CD4-positive, alpha-beta T cell treated with Interleukin-12 subunit alpha and Interleukin-12 subunit beta, for 1 hour (primary cell): ENCODE measurements at places on chromosomes 7 and 10.

- peak; percentile 14 for DNase-seq
These were observed 147.5 kb downstream of the RTKN2 start for GRCh38 chr10:62121187-62121530.

GRCh38 chr7:128891942-128892269, 18.6 kb downstream of the KCP start:
- DNase-seq, result no peak

DNA sequence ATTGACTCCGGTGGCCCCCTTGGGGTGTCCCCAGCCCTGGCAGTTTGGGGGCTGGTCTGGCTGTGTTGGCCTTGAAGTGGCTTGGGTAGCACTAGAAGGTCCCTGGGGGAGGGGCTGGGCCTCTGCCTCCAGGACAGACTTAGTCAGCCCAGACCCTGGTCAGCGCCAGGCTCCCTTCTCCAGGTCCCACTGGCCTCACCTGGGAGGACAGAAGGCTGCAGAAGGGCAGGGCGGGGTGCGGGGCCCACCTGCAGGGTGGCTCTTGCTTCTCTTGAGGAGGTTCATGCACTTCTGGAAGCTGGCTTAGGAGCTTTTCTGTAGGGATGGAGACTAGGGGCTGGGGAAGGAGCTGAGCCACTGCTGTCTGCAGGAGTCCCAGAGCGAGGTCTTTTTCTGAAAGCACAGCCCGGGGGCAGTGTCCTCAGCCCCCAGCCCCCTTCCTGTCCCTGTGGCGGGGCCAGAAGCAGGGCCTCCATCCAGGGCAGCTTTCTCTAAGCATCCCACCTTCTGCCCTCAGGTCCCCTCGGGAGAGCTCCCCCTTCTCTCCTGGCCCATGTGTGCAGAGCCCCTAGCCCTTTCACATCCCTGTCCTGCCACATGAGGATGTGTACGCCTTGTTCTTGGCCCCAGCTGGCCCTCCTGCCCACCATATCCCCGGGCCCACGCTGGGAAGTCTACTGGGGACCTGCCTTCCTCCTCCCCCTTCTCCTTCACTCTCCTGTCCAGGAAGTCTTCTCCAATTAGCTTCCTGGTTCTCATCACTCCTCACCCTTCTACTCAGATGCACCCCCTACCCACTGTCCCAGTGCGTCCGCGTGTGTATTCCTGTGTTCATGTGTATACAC, 11.0 kb downstream of the TBATA start:
- no peak for DNase-seq

GRCh38 chr10:8758029-8758428, 703.5 kb downstream of the GATA3 start:
- no peak for DNase-seq

DNA sequence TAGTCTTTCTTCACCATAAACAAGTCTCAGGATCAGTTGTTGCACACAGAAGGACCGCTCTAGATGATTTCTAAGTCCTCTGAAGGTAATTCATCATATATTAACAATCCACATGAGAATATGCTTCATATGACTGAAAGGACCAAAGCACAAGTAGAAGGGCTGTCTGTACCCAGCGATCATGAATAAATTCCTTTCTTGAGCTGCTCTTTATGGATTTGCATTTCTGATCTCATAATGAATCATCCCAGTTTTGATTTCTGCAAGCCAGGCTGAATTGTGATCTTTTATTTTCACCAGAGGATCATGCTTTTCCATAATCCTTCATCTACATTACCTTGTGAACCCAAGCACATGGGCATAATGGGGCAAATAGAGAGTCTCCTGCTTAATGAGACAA, 675.6 kb downstream of the MAGI2 start:
- DNase-seq, result no peak

GRCh38 chr10:105128111-105128510, 487.0 kb downstream of the SORCS3 start:
- no peak for DNase-seq

DNA sequence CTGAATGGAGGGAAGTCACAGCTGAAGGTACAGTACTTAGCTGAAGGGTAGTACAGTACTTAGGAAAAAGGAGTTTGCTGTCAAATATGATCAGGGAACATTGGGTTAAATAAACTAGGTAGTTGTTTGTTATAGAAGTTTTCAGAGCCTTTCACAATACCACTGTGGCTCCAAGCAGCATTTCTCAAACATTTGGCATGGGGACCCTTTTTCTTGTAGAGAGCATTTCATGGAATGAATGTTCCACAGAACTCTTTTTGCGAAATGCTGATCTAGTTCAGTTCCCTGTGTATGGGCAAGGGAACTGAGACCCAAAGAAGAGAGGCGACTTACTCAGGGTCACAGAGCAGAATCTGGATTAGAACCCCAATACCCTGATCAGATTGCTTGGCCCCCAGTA, 31.5 kb upstream of the DDX50 start:
- no peak for DNase-seq

DNA sequence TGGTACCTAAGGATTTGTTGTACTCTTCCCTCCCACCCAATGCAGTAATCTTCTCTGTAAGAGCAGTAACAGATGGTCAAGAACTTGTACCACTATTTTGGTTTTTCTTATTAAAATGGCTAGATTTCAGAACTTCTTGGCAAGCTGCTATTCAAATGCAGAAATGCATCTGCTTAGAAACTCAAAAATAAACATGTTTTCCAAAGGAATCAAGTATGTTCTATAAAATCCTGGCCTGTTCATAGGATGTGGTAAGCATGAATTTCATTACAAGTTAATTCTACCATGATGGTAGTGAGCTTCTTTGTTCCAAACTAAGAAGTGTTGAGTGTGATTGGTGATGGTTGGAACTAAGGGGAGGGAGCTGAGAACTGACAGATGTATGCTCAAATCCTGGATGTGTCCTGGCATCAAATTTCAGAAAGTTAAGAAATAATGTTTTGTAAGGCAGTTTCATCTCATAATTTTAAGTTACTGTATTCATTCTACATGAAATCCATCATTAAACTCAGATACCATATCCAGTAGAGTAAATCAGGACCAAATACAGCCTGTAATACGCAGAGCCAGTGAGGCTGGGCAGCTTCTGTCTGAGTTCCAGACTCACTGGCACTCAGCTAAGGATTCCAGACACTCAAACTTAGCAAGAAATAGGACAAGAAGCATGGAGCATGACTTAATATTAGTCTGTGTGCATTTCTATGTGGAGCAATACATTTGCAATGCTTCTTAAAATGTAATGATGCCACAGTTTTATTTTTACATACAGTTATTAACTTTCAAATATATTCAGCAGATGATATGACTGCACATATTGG, 119.6 kb downstream of the TES start:
- no peak for DNase-seq

DNA sequence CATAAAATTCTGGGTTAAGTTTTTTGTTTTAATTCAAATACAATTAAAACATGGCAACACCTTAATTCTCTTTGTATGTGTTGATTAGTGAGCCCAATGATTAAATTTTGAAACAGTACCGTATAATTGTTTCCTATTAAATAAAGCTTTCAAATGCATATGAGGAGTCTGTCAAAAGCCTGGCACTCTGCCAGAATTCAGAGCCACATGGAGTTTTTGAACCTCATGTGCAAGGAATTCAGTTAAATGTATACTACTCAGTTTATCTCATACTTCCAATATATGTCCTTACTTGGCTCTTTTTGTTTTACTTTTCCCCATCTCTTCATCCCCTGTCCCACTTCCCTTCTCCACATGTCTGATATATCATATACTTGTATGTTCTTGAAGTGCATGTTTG, 165.6 kb upstream of the FAM3C start:
- no peak for DNase-seq

DNA sequence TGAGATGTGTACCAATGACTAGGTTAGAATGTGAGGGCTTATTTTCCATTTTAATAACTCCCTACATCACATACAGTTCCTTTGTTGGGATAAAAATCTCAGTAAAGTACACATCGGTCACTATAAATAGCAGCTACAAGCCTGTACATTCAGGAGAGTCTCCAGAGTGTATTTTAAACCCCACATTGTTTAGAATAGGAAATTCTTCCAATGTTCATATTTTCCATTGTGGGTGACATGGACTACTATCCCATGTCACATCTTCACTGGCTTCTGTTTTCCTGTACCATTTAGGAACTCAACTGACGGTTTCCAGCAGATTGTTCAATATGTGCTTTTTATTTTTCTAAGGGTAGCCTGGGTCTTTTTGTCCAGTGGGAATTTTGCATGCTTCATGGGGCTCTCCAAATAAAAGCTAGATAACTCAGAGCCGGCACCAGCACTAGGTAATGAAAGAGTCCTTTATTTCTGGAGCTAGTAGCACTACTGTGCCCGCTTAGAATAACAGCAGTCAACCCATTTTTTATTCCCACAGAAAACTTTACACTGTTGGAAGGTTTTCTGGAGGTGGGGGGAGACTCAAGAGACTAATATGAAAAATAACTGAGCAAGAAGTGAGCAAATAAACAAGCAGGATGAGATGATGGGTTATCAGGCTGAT, 100.5 kb downstream of the CALD1 start:
- DNase-seq, result no peak

DNA sequence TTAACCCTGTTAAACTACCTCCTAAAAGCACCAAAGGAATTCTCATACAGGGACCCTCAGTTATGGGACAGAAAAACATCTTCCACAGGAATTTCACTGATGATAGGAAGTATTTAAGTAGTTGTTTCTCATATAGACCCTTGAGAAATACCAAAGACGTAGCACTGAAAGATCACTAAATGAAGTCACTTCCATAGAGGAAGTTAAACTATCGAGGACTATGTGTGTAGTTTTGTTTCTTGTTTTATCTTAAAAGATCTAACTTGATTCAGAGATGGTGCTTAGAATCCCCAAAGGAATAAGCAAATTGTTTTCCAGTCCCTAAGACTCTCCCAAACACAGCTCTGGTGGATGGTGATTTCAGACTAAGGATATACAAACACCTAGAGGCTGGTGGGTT, 94.8 kb upstream of the AFAP1L2 start:
- no peak for DNase-seq

DNA sequence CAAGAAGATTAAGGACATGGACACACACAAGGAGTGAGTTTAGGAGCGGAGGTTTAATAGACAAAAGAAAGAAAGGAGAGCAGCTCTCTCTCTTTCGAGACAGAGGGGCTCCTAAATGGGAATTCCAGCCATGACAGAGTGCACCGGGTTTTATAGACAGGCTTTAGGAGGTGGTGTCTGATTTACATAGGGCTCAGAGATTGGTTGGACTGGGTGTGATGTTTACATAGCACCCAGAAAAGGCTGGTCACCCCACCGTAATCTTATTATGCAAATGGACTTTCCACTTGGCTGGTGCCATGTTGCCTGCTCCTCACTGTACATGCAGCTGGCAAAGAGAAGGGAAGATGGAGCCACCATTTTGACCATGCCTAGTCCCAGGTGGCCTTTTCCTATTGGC, 28.4 kb upstream of the MRC1 start:
- DNase-seq, result no peak

- no peak for DNase-seq
These were observed 15.8 kb upstream of the EEPD1 start for GRCh38 chr7:36137258-36137657.

GRCh38 chr10:635088-635861, 54.2 kb downstream of the DIP2C start:
- no peak for DNase-seq

GRCh38 chr7:519484-520390, at the start of gene PDGFA:
PDGFA (minus strand) TSS chr7:519846; CDS start chr7:519001, 845 bp downstream.
- no peak for DNase-seq

DNA sequence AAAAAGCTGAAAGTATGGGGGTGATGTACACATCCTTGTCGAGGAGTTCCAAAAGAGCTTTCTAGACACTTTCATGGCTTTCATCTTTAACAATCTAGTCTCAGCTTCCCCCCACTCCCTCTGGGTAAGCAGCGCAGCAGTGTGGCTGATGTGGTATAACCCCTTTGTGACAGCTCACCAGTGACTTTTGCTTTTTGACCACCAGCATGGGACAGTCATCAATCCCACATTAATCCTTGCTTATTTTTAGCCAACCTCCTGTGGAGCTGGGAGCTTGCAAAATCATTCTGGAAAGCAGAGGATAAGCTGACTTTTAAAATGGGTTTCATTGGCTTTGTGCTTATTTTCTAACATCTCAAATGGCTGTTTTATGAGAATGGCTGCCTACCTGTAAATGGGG, 272.7 kb downstream of the HDAC9 start:
- no peak for DNase-seq

DNA sequence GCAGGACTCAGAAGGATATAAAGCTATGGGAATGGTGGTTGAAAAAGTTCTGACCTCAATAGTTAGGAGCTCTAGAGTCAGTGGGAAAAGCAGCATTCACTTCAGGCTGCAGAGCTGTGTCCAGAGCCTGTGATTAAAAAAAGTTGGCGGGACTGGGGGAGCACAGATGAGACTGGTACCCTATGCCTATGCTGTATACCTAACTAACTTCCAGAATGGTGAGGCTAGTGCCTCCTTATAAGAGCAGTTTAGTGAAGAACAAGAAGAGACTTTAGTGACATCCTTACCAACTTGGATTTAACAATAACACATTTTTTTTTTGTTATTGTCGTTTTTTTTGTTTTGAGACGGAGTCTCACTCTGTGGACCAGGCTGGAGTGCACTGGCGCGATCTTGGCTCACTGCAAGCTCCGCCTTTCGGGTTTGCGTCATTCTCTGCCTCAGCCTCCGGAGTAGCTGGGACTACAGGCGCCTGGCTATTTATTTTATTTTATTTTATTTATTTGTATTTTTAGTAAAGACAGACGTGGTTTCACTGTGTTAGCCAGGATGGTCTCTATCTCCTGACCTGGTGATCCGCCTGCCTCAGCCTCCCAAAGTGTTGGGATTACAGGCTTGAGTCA, 6.6 kb upstream of the ZNF282 start:
- no peak for DNase-seq

GRCh38 chr10:32057036-32057372, 779 bp upstream of the KIF5B start:
- DNase-seq, result no peak

DNA sequence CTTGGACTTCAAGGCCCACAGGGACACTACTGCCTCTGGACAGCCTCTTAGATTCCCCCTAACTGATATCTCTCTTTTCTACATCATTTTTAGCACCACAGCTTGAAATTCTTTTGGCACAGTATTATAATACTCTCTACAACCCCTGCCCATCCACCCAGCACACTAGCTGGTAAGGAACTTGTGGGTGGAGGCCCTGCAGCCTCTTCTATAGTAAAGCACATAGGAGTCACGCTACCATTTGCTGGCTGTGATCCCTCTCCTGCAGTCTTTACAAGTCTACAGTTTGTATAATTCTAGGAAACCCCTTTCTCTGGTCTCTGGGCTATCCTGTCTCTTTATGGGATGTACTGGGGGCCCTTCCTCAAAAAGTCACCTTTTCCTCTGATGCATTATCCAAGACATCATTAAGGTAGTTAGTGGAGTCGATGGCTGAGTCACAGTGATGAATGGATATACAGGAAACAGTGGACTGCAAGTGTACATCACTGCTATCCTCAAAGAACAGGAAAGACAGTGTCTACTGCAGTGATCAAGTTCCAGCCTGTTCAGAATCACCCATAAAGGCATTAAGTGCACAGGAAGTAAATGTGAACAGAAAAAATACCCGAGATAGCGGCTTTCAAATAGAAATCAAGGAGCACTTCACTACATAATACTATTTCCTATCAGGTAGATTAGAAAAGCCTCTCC, 54.4 kb downstream of the STK17A start:
- DNase-seq, result peak; percentile 44

- DNase-seq, result no peak
These were observed 12.4 kb downstream of the CYP2C8 start for GRCh38 chr10:95056744-95057363.
